Colonic mucosa (tissue), 4 donors: ENCODE measurements at places on chromosomes 16 and 17.

- no peak for DNase-seq
These were observed 38.1 kb upstream of the RHOT1 start for GRCh38 chr17:32104158-32104557.

DNA sequence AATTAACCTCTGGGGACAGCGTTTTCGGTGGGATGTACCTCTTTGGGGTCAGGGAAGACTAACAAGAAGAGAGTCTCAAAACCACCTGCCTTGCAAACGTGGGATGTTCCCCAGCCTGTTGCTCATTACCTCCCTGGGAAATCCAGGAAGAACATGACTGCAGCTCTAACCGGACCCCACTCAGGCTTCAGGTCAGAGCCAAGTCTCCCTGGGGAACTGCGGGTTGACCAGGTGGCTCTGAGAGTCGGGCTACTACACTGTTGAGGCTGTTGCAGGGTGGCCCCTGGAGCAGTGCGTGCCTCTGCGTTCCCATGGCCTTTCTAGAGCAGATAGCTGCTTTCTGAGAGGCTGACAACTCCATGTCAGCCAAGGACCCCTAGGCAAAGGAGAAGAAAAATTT is 309.1 kb downstream of the FOXL1 start:
- no peak for DNase-seq

GRCh38 chr17:61457226-61457983 is 5.2 kb downstream of the TBX4 start:
- DNase-seq = no peak

- DNase-seq = no peak
These were observed 21.5 kb downstream of the PHF12 start for GRCh38 chr17:28929787-28930186.

DNA sequence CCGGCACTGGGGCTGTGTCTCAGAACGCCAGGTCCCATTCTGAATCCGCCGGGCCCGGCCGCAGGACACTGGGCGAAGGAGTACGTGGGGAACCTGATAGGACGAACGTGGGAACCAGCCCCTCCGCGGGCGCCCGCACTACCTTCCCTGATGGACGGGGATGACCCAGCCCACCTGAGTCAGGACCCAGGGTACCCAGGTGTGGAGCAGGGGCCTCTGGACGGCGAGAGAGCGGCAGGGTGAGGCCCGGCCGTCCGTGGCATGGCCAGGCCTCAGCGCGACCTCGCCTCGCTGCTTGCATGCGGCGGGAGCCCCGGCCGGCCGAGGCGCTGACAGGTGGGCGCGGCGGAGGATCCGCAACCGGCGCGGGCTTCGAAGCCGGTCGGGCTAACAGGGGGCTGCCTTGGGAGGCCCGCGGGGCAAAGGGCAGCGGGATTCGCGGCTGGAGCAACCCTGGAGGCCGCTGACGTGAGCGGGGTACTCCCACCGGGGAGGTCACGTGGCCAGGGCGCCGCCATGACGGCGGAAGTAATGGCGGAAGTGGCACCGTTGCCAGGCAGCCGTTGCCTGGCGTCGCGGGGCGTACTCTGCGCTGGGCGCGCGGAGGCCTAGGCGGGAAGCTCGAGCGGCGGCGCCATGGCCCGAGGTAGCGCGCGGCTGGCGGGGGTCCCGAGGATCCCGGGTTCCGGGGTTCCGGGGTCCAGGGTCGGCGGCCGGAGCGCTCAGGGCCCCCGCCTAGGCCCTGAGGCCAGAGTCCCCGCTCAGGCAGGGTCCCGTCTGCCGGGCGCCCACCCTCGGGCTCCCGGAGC is at the start of gene WDR90:
WDR90 (plus strand) TSS at position 585 of the 809 bp plus-strand sequence; CDS start at position 637, 52 bp downstream.
- peak; percentile 96 for DNase-seq

GRCh38 chr17:194828-195602 is 13.6 kb upstream of the DOC2B start:
- DNase-seq = no peak

- DNase-seq = no peak
These were observed 25.9 kb downstream of the OGFOD1 start for GRCh38 chr16:56477096-56477878.

DNA sequence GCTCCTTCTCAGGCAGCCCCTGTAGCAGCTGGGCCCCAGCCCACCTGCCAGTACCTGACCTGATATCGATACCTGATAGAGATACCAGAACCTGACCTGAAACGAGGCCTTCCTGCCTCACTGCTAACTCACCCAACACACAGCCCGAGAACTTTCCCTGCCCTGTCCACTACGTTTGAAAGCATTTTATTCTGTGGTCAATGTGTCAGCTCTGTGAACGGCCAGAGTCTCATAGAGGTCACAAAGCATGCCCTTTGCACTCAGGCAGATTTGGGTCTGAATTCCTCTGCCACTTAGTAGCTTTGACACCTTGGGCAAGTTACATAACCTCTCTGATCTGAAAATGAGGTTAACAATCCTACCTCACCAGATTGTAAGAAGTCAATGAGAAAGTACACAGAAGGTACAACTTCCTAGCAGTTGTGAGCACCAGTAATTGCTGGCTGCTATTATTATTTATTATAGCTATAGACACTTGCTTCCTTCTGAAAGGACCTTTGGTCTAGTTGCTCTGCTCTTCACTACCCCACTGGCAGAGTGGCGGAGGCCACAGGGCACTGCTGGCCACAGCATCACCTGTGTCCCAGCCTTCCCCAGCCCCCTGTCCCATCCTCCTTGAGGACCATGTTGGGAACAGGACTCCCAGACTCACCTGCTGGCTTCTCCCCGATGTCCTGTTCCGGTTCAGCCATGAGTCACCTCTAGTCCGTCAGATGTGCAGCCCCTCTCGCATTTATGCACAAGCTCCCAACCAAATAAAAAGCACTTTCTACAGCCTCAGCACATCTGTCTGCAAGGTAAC is 895 bp downstream of the ANKRD40CL start:
- no peak for DNase-seq

DNA sequence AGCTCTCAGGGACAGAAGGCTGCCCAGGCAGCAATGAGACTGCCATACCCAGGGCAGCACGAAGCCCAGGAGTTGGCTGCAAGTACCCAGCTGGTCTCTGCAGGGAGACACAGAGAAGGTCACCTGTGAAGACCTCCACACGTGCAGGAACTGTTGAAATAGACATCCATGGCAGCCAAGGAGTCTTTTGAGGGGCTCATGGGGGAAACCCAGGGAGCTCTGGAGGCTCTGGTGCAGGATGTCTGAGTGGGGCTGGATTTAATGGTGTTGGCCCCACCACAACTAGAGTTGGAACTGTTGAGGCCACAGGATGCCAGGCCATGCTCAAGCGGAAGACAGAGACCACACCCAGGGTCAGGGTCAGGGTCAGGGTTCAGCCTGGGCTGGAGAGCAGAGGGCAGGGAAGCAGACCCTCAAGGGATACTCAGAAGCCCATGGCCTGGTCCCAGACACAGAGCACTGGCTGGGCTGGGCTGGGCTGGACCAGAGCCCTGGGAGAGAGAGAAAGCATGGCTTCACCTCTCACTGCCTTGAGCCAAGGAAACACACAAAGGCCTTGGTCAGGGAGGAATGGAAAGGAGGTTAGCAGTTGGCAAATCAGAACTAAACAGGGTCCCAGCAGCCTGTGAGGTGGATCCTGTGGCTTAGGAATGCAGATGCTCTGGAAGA is 21.4 kb downstream of the PITPNM3 start:
- no peak for DNase-seq

DNA sequence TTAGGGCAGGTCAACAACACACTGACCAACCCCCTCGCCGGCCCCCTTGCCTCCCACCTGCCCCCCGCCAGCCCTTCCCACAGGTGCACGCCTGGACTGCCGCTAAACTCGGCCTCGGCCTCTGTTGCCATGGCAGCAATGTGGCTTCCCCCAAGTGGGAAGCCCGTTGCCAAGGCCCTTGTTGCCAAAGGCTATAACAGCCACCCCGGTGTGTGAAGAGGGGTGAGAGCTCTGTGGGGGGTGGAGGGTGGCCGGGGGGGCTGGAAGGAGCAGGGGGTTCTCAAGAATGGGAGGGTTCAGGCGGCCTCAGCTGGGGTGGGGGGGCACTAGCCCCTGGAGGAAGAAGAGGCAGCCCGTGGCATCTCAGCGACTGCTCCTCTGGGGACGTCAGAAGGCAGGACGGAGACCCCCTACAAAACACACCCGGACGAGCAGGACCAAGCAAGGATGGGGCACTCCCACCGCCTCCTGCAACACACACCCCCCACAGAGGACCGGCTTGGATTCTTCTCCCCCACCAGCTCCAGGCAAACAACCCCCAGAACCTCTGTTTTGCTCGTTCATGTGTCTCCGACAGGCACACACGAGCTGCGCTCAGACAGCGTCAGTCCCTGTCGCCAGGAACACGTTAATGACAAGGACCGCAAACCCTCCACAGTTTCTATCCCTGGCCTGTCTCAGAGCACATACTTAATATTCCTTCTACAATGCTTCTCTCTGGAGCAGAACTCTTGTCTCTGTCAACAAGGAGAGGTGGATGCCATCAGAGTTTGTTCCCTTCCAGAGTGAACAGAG is 55.7 kb downstream of the ABR start:
- no peak for DNase-seq

- no peak for DNase-seq
These were observed 10.0 kb upstream of the ZFP3 start for GRCh38 chr17:5068236-5068635.

- DNase-seq = no peak
These were observed 33.0 kb downstream of the TEX2 start for GRCh38 chr17:64229815-64230728.

- no peak for DNase-seq
These were observed 7.0 kb upstream of the ARHGAP23 start for GRCh38 chr17:38421171-38421841.

- peak; percentile 30 for DNase-seq
These were observed 80.8 kb downstream of the CNGB1 start for GRCh38 chr16:57889960-57890751.

- DNase-seq = no peak
These were observed 7.3 kb upstream of the NR1D1 start for GRCh38 chr17:40107522-40108174.
